Progenitor cell of endocrine pancreas (in vitro differentiated cells): ENCODE measurements at places on chromosomes 7 and 10.
A peak's percentile ranks its signal among the peaks of the same experiment; 100 is the strongest.

- H3K27ac ChIP-seq: no peak overlapping the region
- no peaks in the 10 kb centered on the region for H3K27me3 ChIP-seq
- no peaks in the 10 kb centered on the region for H3K36me3 ChIP-seq
These were observed 55.8 kb upstream of the VIPR2 start for GRCh38 chr7:159200421-159200820.

DNA sequence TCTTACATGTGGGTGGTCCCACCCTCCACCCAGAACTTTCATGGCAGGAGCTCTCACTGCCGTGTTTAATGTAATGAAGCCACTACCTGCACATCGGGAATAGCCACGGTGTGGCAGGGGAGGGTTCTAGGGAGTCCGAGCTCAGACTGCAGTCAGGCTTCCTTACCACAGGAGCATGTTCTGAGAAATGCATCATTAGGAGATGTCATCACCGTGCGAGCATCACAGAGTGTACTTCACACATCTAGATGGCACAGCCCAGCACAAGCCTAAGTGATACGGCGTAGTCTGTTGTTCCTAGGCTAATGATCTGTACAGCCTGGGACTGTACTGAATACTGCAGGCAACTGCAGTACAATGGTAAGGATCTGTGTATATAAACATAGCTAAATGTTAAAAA lies 153.0 kb upstream of the LANCL2 start:
- H3K4me1 ChIP-seq: peaks cover 5% of the 10 kb centered on the region
- H3K36me3 ChIP-seq: peaks cover 4% of the 10 kb centered on the region
- H3K4me3 ChIP-seq: no peak overlapping the region
- no peak for DNase-seq
- peak overlapping the region; percentile 46 for H3K27ac ChIP-seq

DNA sequence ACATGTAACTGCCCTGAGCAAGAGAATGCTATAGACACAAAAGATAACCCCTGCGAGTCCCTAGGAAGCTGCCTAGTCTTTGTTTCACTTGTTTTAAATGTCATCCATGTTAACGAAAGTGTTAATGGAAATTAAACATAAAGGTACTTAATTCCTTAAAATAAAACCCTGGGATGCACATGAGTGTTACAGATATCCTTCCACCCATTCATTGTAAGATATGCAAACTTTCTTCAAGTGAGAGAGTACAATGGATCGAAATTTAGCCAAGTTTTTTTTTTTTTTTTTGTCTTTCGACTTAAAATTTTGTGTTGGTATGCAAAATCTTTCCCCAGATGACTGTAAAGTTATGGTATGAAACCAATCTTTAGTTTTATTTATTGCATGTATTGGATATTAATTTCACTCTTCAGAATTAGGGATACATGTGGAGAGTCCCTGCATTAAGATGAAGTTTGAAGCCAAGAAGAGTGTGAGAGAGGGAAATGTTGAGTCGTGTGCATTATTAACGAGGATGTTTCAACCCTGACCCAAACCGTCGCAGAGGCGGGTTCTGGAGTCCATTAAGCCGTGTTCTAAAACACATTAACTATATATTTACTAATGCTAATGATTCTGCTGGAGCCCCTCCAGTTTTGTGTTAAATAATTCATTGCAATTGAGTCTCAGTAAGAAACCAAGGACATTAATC lies 1.6 kb downstream of the CDK14 start:
- peaks cover 36% of the 10 kb centered on the region for H3K4me1 ChIP-seq
- peak overlapping the region; percentile 95 for H3K4me3 ChIP-seq
- peak overlapping the region; percentile 93 for H3K27ac ChIP-seq
- DNase-seq: no peak
- H3K27me3 ChIP-seq: no peaks in the 10 kb centered on the region

DNA sequence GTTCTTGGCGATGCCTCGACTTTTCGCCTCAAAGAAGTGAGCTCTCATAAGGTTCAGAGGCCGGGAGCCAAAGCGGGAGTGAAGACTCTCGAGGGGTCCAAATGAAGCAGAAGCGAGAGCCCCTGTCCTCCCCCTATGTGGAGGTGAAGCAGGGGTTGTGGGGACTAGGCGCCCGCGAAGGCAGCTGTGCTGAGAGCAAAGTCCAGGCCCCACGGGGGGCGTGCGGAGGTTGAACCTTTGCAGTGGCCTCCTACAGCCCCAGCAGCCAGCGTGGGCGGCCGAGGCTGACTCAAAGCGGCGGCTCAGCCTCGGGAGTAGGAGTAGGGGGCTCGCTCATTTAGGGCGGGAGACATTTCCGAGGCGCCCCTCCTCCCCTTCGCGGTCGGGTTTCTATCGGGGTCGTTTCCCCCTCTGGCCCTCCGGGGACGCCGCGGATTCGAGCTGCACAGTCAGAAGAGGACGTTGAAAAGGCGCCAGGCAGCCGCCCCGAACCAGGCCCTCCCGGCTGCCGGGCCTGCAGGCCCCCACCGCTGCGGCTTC lies 553 bp upstream of the ADD3 start:
- no peaks in the 10 kb centered on the region for H3K27me3 ChIP-seq
- H3K27ac ChIP-seq: no peak overlapping the region
- H3K36me3 ChIP-seq: no peaks in the 10 kb centered on the region

DNA sequence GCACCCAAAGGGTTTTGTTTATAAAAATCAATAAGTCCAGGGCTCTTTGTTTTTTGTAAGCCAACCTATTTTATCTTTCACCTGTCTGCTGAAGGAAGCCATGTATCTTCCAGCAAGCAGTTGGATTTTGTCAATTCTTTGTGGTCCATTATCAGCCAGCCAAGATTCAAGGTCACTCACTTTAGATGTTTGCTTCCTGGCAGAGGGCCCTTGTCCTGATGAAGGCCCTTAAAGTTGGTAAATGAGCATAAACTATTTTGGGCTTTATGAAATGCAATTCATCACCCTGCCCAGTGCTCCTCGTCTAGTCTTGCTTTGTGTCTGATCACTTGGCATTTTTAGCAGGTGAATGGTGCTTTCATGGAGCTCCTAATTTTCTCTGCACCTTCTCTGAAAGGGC lies 1004.2 kb downstream of the GRID1 start:
- DNase-seq: no peak
- peaks cover 3% of the 10 kb centered on the region for H3K4me1 ChIP-seq
- H3K27me3 ChIP-seq: no peaks in the 10 kb centered on the region
- no peak overlapping the region for H3K4me3 ChIP-seq
- no peaks in the 10 kb centered on the region for H3K36me3 ChIP-seq

- no peaks in the 10 kb centered on the region for H3K27me3 ChIP-seq
- peak overlapping the region; percentile 1 for H3K4me3 ChIP-seq
- peak; percentile 22 for DNase-seq
- H3K4me1 ChIP-seq: peaks cover 45% of the 10 kb centered on the region
- H3K36me3 ChIP-seq: no peaks in the 10 kb centered on the region
- peak overlapping the region; percentile 90 for H3K27ac ChIP-seq
These were observed 480.5 kb upstream of the ZMIZ1 start for GRCh38 chr10:78588194-78588811.

GRCh38 chr10:122499491-122499941 lies 38.2 kb downstream of the HTRA1 start:
- H3K27me3 ChIP-seq: peaks cover 24% of the 10 kb centered on the region
- H3K27ac ChIP-seq: no peak overlapping the region
- no peaks in the 10 kb centered on the region for H3K36me3 ChIP-seq
- no peak overlapping the region for H3K4me3 ChIP-seq
- no peak for DNase-seq

GRCh38 chr7:151081170-151082101 lies 827 bp upstream of the FASTK start:
- DNase-seq: no peak
- H3K27me3 ChIP-seq: no peaks in the 10 kb centered on the region
- peaks cover 21% of the 10 kb centered on the region for H3K4me1 ChIP-seq
- peaks cover under 1% of the 10 kb centered on the region for H3K36me3 ChIP-seq

DNA sequence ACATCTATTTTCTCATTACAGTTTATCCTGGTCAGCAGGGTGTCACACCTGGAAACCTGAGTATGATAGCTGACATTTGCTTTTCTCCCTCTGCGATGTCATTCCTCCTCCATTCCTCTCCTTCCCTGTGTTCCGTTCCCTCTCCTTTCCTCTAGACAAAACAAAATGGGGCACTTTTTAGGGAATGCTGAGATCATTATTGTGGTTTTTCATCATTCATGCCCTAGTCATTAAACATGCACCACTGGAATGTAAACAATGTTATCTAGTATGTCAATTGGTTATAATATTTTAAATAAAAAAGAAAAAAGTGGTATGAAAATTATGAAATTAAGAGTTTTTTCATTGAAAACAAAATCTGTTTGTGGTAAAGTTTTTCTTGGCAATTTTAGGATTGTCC lies 132.6 kb downstream of the MAPK8 start:
- no peak for DNase-seq
- peaks cover 14% of the 10 kb centered on the region for H3K4me1 ChIP-seq
- H3K4me3 ChIP-seq: no peak overlapping the region
